ENCODE measurements at places on chromosomes 2 and 18. TPM values are rescaled to one million over a fixed set of nuclear protein-coding genes. Genes with fewer than 3 reads are reported as not detected.

DNA sequence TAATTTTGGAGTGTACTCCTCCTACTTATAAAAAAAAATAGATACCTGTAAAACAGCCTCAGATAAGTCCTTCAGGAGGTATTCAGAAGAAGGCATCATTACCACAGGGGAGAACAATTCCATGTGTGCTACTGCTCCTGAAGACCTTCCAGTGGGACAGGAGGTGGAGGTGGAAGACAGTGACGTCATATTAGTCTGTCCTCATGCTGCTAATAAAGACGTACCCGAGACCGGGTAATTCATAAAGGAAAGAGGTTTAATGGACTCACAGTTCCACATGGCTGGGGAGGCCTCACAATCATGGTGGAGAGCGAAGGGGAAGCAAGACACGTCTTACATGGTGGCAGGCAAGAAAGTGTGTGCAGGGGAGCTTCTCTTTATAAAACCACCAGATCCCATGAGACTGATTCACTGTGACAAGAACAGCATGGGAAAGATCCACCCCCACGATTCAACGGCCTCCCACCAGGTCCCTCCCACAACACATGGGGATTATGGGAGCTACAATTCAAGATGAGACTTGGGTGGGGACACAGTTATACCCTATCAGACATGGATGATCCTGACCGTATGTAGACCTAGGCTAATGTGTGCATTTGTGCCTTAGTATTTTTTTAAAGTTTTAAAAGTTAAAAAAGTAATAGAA is 98.4 kb downstream of the NDUFA10 start:
- no peaks in the 10 kb centered on the region for H3K27me3 ChIP-seq
- H3K4me1 ChIP-seq, result no peaks in the 10 kb centered on the region
- no peak for DNase-seq
- no peaks in the 10 kb centered on the region for H3K36me3 ChIP-seq
- no peak overlapping the region for H3K27ac ChIP-seq

GRCh38 chr18:13810950-13811485 is 12.9 kb upstream of the MC5R start:
- no peaks in the 10 kb centered on the region for H3K36me3 ChIP-seq
- no peak overlapping the region for H3K27ac ChIP-seq
- H3K27me3 ChIP-seq, result no peaks in the 10 kb centered on the region
- DNase-seq, result no peak
- peaks cover 11% of the 10 kb centered on the region for H3K4me1 ChIP-seq

- no peaks in the 10 kb centered on the region for H3K36me3 ChIP-seq
- no peaks in the 10 kb centered on the region for H3K4me1 ChIP-seq
- H3K4me3 ChIP-seq, result no peak overlapping the region
- H3K27me3 ChIP-seq, result no peaks in the 10 kb centered on the region
These were observed 116.4 kb upstream of the CAPN13 start for GRCh38 chr2:30923623-30924022.

- H3K36me3 ChIP-seq, result no peaks in the 10 kb centered on the region
- no peaks in the 10 kb centered on the region for H3K27me3 ChIP-seq
- no peaks in the 10 kb centered on the region for H3K4me1 ChIP-seq
- H3K4me3 ChIP-seq, result no peak overlapping the region
- no peak for DNase-seq
- H3K27ac ChIP-seq, result no peak overlapping the region
These were observed 1249.6 kb upstream of the FAM98A start for GRCh38 chr2:34848691-34849090.

- no peak overlapping the region for H3K27ac ChIP-seq
- H3K4me1 ChIP-seq, result no peaks in the 10 kb centered on the region
- H3K27me3 ChIP-seq, result no peaks in the 10 kb centered on the region
- no peak for DNase-seq
- no peaks in the 10 kb centered on the region for H3K36me3 ChIP-seq
These were observed 90.4 kb upstream of the CBLN2 start for GRCh38 chr18:72634500-72634899.

The DAW1 gene
- polyA plus RNA-seq, result not detected

The HRH4 gene
- polyA plus RNA-seq, result not detected
